ENCODE measurements at places on chromosomes 12 and 14. TPM values are rescaled to one million over a fixed set of nuclear protein-coding genes. Genes with fewer than 3 reads are reported as not detected.

ACVRL1 gene
- not detected for total RNA-seq

CCDC175 gene
- total RNA-seq = not detected

SLC25A47 gene
- total RNA-seq = not detected

OAS2 gene
- total RNA-seq = 237 TPM

FIGNL2 gene
- 0.37 TPM for total RNA-seq

GRCh38 chr12:120538281-120539156 lies 4.4 kb downstream of the RNF10 start:
- H3K27me3 ChIP-seq = no peaks in the 10 kb centered on the region
- DNase-seq = no peak
- H3K27ac ChIP-seq = peak overlapping the region; percentile 80
- peaks cover 55% of the 10 kb centered on the region for H3K4me1 ChIP-seq

- no peak overlapping the region for H3K27ac ChIP-seq
- no peaks in the 10 kb centered on the region for H3K36me3 ChIP-seq
- H3K4me1 ChIP-seq = no peaks in the 10 kb centered on the region
Measured at GRCh38 chr12:101078536-101079285, 131.3 kb downstream of the SLC5A8 start.

GRCh38 chr12:26135010-26135420 lies 10.2 kb upstream of the BHLHE41 start:
- peaks cover 33% of the 10 kb centered on the region for H3K27me3 ChIP-seq
- no peaks in the 10 kb centered on the region for H3K36me3 ChIP-seq
- H3K4me3 ChIP-seq = no peak overlapping the region

DNA sequence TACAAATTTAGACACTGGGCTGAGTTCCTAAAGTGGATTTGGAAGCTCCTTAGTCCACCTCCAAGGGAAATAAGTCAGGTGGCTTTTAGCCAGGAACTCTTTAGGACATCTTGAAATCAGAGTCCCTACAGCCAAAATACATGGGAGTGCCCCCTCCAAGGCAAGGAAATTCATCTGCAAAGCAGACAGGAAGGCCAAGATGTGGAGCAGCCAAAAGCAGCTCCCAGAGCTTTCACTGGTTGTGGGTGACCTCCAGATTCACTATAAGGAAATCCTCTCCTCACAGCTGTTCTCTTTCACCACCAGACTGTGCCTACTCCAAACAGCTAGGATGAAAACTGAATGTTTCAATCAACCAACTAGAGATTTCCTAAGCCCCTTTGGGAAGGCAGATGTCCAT lies 6.6 kb downstream of the TTC9 start:
- H3K27ac ChIP-seq = no peak overlapping the region
- peaks cover 71% of the 10 kb centered on the region for H3K36me3 ChIP-seq
- peaks cover 70% of the 10 kb centered on the region for H3K4me1 ChIP-seq
- no peak overlapping the region for H3K4me3 ChIP-seq
- H3K27me3 ChIP-seq = no peaks in the 10 kb centered on the region

DNA sequence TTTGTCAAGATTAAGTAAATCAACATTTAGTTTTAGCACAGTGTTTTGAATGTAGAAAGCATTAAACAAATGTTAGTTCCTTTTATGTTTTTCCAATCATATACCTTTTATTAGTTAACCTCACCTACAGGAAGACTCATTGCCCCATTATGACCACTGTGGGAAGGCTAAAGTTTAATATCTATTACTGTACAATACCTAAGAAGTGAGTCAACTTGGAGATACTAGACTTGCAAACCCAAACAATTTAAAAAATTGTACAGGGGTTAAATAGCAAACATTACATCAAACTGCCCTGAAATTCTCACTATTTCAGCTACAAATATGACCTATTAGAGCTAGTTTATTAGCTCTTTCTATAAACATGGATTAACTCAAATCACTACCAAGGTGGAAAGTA lies 8.6 kb upstream of the G2E3 start:
- H3K27ac ChIP-seq = no peak overlapping the region
- no peak for DNase-seq
- no peaks in the 10 kb centered on the region for H3K4me1 ChIP-seq
- H3K27me3 ChIP-seq = peaks cover 18% of the 10 kb centered on the region
- no peak overlapping the region for H3K4me3 ChIP-seq

DNA sequence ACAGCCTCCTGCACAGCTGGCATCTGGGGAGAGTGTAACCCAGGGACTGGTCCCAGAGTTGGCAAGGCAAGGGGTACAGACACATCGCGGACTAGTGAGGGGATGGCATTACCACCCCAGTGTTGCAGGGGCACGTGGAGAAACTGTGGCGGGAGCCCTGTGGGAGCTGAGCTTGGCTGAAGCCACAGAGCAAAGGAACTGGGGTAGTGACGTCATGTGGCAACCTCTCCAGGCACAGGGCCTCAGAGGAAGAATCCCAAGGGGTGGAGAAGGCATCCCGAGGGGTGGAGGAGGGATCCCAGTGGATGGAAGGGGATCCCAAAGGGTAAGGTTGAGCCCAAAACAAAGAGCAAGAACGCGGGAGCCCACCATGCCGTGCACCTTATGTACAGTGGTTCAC lies 70.1 kb downstream of the GSC start:
- H3K36me3 ChIP-seq = no peaks in the 10 kb centered on the region
- peaks cover 5% of the 10 kb centered on the region for H3K27me3 ChIP-seq
- no peak overlapping the region for H3K4me3 ChIP-seq
- no peak for DNase-seq
- no peak overlapping the region for H3K27ac ChIP-seq
- H3K4me1 ChIP-seq = no peaks in the 10 kb centered on the region

- DNase-seq = no peak
- no peak overlapping the region for H3K27ac ChIP-seq
- no peak overlapping the region for H3K4me3 ChIP-seq
Measured at GRCh38 chr12:58509116-58509885, 411.0 kb downstream of the LRIG3 start.

- peaks cover 63% of the 10 kb centered on the region for H3K36me3 ChIP-seq
- DNase-seq = no peak
- H3K4me3 ChIP-seq = peak overlapping the region; percentile 100
- no peaks in the 10 kb centered on the region for H3K27me3 ChIP-seq
- peaks cover 35% of the 10 kb centered on the region for H3K4me1 ChIP-seq
Measured at GRCh38 chr12:56115329-56115728, 1.1 kb upstream of the RPL41 start.

GRCh38 chr12:75836533-75836932 lies 195.0 kb downstream of the PHLDA1 start:
- H3K4me3 ChIP-seq = no peak overlapping the region
- no peaks in the 10 kb centered on the region for H3K4me1 ChIP-seq
- H3K27me3 ChIP-seq = peaks cover 7% of the 10 kb centered on the region
- H3K27ac ChIP-seq = no peak overlapping the region
- no peaks in the 10 kb centered on the region for H3K36me3 ChIP-seq

- H3K27me3 ChIP-seq = no peaks in the 10 kb centered on the region
- peak; percentile 85 for DNase-seq
- peak overlapping the region; percentile 93 for H3K4me3 ChIP-seq
- H3K27ac ChIP-seq = peak overlapping the region; percentile 95
- H3K4me1 ChIP-seq = peaks cover 21% of the 10 kb centered on the region
Measured at GRCh38 chr12:48924617-48925303, 532 bp downstream of the FKBP11 start.

GRCh38 chr12:119840582-119840981 lies 36.5 kb downstream of the CIT start:
- no peaks in the 10 kb centered on the region for H3K27me3 ChIP-seq
- H3K4me1 ChIP-seq = no peaks in the 10 kb centered on the region
- no peak overlapping the region for H3K27ac ChIP-seq
- no peak overlapping the region for H3K4me3 ChIP-seq

DNA sequence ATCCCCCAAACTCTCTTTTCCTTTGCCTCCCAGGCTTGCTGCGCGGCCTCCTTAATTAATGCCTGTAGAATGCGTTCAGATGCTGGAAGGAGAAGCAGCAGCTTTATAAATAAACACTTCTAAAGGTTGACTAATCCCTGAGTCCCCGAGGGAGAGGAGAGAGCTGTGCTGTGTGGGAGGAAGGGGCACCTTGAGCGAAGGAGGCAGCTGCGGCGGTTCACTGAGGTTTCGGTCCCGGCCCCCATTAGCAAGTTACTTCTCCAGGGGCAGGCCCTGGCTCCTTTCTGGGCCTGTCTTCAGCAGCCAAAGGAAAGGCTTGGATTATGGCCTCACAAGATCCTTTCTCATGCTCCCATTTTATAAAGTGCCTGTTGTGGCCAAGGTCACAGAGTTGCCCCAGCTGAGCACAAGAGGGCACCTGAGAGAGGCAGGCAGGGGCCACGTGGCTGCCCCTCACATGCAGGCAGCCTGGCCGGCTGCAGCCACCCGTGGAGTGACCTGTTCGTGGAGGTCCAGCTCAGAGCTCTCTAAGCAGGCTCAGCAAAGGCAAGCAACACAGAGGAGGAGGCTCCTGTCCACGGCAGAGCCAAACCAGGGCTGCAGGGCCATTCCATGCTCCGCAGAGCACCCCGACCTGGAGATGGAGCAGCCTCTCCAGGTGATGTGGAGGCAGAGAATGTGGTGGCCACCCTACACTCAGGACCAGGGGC lies 15.0 kb upstream of the CACNA2D4 start:
- no peak overlapping the region for H3K27ac ChIP-seq
- peaks cover 11% of the 10 kb centered on the region for H3K4me1 ChIP-seq
- no peak overlapping the region for H3K4me3 ChIP-seq
- H3K36me3 ChIP-seq = no peaks in the 10 kb centered on the region
- DNase-seq = no peak
